Foreskin fibroblast (primary cell): ENCODE measurements at places on chromosomes 1 and 21.

DNA sequence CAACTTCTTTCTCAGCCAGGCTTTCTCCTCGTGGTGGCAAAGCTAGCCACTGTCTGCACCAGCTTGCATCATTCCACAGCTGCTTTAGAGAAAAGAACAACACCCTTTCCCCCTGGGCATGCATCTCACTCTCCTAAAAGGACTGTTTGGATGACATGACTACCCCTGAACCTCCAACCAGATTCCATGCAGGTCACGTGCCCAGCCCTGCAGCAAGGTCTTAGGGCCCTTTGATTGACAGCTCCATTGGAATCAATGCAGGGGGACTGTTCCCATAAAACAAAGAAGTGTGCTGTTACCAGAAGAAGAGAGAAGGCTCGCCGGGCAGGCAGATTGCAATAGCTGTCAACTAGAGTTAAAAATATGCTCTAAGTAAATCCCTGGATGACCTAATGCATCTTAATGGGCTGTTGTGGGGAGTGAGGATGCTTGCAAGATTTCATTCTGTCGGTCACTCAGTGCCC lies 24.4 kb downstream of the KCNA2 start:
- DNase-seq = no peak

DNA sequence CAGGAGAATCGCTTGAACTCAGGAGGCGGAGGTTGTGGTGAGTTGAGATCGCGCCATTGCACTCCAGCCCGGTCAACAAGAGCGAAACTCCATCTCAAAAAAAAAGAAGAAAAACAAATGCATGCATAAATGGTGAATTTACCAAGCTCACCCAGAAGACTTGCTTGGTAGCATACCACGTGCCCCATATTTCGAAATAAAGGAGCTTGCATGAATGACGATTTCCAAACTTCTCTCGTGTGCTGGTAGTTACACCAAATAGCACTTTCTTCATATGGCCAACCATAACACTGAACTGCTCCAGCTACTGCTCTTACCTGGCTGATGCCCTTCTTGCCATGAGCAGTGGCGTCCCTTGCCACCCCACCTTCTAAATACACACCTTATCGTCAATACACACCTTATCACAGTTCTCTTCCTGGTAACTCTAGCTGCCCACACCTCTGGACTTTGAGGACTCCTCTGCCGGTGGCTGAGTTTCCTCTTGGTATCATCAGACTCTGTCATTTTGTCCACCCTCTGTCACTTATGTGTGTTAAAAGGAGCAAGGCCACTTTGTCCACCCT lies 2.8 kb downstream of the DOP1B start:
- DNase-seq = no peak

DNA sequence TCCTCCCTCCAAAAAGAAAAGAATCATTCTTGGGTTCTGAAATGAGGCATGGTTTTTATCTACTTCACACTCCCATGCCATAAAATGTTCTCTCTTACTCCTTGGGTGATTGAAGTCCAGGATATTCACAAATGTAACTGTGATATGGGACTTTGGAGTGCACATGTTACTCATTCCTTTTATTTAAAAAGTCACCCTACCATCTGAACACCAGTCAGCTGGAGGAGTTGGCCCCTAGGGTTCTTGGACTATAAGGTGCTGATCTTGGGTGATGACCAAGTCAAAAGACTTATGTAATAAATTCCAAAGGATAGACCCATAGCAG lies 128.4 kb downstream of the CLIC6 start:
- DNase-seq = no peak

DNA sequence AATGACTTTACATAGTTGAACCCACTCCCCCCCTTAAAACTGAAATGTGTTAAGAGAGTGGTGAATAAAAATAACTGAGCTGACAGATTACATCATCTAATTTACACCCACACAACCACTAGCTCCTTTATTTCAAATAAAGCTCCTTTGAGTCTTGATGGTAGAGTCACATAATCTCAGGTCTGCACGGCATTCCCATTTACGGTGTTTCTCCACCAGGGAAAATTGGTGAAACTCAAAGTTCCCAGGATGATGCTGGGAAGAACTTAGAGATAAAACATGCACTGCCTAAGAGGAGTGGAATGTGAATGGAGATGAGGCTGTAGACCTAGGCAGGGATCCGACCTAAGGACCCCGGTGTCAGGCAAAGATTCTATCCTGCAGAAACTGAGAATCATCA lies 727.8 kb upstream of the ADAMTS5 start:
- DNase-seq = no peak

DNA sequence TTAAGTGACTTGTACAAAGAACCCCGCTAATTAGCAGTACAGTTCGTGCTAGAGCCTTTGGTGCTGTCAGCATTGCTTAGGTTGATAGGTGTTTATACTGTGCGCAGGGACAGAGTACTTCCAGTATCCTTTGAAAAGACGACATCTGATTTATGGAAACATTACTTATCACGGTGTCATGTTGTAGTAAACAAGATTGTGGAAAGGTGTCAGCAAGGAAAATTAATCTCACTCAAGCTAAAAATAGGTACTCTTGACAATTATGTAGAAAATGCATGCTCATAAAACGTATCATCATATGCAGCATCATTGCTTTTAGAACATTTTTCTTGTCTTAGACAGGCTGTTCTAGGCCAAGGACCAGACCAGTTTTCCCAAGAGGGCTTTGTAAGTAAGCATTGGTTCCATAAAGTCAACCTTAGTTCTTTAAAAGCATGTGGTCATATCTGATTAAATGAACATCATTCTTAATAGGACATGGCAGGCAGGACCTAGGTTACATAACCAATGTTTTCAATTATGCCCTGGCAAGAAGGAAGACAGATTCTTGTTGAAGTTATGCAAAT lies 33.0 kb downstream of the SH3BGR start:
- no peak for DNase-seq

DNA sequence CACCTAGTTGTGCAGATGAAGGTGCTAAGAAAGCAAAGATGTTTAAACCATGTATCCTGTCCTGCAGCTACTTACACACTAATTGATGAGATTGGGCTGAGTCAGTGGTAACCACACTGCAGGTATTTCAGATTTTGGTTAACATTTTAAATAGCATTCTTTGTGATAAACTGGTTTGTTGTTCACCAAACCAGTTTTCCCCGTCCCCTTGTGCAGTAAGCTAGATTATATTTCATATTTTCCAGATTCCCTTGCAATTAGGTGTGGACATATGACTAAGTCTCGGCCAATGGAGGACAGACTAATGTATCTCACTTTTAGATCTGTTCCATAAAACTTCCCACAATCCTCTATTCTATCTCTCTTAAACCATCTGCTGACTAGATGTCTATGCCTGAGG lies 320.4 kb downstream of the RWDD3 start:
- DNase-seq = no peak

- DNase-seq = no peak
Measured at GRCh38 chr1:6162773-6163172, 17.3 kb downstream of the CHD5 start.

GRCh38 chr21:38716942-38717341 lies 88.8 kb upstream of the ETS2 start:
- DNase-seq = no peak

DNA sequence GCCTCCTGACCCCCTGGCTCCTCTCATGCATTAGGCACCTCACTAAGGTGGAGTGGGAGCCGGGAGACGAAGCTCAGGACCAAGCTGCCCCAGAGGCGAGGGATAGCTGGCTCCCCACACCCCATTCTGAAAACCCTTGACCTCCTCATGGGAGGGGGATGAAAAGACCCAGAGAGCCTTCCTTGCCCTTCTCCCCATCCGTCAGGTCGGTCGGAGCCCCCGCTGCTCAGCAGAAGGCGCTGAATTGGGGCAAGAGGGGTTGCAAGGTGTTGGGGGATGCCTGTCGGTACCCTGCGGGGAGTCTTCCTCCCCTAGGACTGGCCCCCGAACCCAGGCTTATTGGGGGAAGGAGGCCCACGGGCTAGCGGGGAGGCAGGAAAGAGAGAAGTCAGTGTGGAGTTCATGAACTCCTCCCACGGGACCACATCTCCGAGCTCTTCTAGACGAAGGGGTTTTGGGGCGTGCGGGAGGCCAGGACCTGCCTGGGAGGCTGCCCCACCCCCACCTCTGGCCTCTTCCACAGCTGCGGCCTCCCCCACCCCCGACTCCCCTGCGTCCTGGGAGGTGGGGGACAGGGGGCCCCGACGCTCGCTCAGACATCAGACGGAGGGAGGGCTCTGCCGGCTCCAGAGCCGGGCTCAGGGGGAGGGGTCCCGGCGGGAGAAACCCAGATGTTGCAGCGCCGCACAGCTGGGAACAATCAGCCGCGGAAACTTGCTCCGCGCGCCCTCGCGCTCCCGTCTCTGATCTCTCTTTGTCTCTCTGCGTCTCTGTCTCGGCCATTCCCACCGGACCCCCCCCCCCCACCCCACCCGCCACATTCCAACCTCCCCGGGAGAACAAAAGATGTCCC lies 719 bp downstream of the MFAP2 start:
- peak; percentile 83 for DNase-seq

- no peak for DNase-seq
Measured at GRCh38 chr1:227951624-227952373, 4.1 kb upstream of the WNT9A start.
